RKO (cell line): ENCODE measurements at places on chromosomes 7 and 10.

DNA sequence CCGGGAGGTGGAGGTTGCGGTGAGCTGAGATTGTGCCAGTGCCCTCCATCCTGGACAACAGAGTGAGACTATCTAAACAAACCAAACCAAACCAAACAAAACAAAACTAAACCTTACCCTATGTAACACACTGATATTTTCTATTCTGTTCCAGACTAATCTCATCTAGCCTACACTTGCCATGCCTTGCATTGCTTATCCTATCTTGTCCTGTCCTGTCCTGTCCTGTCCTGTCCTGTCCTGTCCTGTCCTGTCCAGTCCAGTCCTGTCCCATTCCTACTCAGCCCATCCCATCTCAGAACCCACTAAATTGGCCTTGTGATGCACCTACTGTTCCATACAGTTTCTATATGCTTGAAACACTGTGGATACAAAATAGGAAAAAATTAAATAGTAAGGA is 64.7 kb upstream of the HDAC9 start:
- no peak for DNase-seq

- no peak for DNase-seq
Observed at GRCh38 chr7:40276061-40276460, 141.3 kb downstream of the SUGCT start.

DNA sequence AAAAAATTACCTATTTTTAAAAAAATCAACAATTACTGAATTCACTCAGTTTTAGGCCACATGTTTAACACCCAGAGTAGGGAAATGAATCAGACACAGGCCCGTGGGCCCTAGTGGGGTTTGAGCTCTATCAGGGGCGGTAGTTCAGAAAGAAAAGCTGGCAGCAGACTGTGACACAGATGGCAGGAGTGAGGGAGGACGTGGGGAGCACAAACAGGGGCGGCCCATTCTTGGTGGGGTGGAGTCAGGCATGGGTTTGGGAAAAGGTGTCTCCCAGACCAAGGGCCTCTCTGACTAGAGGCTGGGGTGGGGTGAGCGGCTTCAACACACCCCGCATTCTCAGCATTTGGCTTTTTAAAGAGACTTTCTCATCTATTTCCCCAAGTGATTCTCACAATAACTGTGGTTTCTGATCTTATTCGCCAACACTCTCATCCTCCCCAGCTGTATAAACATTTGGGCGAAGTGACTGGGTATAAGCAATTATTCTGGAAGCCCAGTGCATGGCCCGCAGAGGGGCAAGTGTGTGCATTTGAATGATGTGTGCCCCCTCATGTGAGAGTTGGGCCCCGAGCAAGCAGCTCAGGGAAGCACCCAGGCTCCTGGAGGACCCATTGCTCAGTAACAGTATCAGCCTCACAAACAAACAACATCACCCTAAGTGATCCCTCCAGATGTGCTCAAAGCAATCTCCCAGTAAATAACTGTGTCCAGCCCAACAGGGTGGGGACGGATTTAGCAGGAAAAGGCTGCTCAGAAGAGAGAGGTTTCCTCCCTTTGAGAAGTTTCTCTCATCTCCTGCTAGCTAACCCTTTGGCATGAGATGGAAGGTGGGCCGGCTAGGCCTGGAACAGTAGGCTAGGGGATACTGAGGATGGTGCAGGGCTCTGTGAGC is 437.6 kb upstream of the ZMIZ1 start:
- DNase-seq = no peak

DNA sequence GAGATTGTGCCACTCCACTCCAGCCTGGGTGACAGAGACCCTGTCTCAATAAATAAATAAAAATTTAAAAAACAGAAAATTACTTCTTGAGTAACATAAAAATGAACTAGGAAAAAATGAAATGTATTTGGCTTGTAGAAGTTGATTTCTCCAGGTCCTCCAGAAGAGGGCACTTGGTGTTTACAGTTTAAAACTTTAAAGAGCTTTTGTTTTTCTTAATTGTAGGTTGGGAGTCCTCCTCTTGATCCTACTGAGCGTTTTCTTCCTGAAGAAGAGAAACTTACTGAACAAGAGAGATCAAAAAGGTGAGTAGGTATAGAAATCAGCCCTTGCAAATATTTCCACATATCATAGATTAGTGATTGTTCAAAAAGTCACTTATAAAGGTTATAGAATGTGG is 16.2 kb downstream of the KIFBP start:
- peak; percentile 72 for DNase-seq

DNA sequence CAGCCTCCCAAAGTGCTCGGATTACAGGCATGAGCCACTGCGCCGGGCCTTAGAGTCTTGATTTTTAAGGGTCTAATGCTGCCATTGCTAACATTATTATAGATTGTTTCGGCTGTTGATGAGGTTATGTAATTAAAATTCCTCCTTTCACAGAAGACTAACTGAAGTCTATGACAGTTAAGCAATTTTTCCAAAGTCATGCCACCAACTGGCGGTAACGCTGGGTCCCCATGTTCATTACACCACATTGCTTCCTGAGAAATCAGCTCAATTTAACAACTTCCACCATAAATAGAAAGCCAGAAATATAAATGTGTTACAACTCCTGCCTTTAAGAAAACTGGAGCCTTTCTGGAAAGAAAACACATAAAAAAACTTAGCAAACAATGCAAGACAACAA is 3.5 kb downstream of the ERLIN1 start:
- DNase-seq = no peak

- DNase-seq = no peak
Observed at GRCh38 chr7:4097001-4097609, 585.0 kb upstream of the FOXK1 start.

DNA sequence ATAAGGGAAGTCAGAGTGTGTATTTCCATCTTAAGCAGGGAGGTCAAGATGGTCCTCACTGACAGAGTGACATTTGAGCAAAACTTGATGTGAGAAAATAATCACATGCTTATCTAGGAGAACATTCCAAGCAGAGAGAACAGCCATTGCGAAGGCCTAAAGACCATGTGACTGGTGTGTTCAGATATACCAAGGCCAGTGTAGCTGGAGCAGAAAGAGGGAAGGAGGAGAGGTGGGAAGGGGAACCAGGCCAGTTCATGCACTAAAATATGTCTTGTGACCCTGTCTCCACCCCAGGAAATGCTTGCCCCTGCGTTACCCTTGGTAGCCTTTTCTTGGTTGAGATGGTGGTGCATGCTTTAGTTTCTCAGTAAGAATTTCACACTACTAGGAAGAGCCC is 77.4 kb downstream of the CACNB2 start:
- no peak for DNase-seq

GRCh38 chr10:50326757-50327701 is 75.7 kb upstream of the ASAH2 start:
- no peak for DNase-seq

GRCh38 chr10:22894714-22895113 is 33.1 kb upstream of the ARMC3 start:
- DNase-seq = no peak

DNA sequence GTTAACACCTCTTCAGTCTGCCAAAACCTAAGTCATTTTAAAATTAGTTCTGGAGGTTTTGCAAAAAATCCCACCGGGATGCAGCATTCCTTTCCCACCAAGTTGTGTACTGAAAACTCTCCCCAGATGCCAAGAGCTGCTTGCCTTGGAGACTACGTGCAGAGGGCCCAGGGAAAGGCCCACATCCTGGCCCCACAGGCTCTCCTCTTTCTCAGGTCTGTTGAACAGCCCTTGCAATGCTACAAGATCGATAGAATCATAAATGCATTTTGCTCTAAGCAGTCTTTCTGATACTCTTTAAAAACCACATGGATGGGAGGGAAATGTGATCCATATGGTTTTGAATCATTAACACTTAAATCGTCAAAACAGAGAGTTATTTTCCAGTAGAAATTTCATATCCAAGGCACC is 126.7 kb upstream of the ZMIZ1 start:
- no peak for DNase-seq

DNA sequence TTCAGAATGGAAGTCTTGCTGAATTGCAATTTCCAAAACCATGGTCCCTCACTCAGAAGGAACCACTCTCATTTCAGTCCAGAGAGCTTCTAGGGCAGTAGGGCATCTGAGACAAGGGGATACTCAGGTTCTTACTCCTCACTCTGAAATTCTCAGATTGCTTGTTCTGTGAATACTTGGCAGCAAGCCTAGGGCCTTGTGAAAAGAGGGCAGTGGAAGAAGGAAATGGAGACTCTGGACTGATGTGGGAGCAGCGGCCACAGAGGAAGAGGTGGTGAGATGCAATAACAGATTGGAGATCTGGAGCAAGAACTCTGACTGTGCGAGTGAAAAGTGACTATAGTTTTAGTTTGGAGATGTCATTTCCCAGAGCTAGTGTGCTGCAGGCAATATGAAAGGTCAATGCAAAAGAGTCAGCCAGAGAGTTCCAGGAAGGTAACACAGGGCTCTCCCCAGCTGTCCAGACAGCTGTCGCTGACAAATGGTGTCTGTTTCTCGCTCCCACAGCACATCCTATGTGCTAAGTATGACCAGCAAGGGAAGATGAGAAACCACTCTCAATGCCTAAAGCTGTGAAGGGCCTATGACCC is 291.6 kb upstream of the KIAA1217 start:
- no peak for DNase-seq

GRCh38 chr10:22433875-22434274 is 88.6 kb downstream of the SPAG6 start:
- peak; percentile 97 for DNase-seq

GRCh38 chr10:26640391-26640790 is 57.1 kb upstream of the PDSS1 start:
- DNase-seq = no peak

- DNase-seq = no peak
Observed at GRCh38 chr7:47574482-47575329, 7.2 kb downstream of the TNS3 start.

DNA sequence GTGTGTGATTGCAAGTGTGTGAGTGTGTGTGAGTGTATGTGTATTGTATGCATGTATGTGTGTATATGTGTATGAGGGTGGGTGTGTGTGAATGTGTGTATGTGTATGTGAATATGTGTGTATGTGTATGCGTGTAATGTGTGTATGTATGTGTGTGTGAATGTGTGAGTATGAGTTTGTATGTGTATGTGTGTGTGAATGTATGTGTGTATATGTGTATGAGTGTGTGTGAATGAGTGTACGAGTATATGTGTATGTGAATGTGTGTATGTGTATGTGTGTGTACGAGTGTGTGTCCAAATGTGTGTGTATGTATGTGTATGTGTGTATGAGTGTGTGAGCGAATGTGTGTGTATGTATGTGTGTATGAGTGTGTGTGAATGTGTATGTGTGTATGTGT is 8.2 kb upstream of the GALNTL5 start:
- no peak for DNase-seq

DNA sequence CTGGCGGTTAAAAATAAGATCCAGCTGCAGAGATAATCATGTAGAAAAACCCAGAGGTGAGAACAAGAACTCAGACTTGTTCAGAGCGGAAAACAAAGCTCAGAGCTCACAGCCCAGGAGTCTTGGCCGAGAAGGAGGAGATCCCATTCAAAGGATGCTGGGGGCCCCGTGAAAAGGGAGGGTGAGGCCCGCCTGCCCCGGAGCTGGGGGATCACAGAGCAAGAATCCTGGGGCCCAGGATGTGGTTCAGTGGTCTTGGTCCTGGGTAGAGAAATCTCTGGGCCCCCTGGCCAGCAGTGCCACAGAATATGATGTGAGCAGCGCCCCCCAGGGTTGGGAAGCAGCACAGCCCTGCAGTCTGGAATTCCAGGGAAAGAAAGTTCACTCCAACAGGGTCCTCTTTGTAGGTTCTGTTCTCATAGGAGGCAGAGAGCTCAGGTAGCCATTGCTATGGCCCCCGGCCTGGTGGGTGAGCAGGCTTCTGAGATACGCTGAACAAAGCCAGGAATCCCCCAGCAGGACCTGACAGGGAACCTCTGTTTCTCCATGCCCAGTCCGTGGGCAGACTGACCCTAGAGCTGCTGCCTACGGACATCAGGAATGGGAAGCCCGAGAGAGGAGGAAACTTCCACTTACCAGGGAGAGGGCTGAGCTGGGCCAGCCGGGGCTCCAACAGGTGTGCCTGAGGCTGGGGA is 77.7 kb upstream of the GNA12 start:
- DNase-seq = no peak

- DNase-seq = no peak
Observed at GRCh38 chr7:104901240-104901619, 112.8 kb upstream of the KMT2E start.

- no peak for DNase-seq
Observed at GRCh38 chr10:75716506-75716905, 285.1 kb downstream of the LRMDA start.

DNA sequence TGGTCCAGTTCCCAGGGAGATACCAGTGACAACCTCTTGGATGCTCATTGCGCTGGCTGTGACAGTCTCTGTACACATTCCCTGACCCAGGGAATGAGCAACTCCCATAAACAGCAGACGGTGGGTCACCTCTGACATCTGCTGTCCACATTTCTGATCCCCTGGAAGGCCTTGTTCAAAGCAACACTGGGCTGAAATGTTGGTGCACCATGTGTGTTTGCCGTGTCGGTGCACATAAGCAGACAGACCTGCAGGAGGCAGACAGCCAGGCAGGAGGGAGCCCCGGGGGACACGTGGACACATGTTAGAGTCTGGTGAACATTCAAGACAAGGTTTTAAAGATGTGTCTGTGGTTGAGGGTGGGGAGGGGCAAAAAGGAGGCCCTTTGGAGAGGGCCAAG is 254.9 kb downstream of the PLXNA4 start:
- DNase-seq = no peak

GRCh38 chr7:15839416-15840100 is 153.1 kb upstream of the MEOX2 start:
- DNase-seq = no peak
